Vagina (tissue), 2 donors: ENCODE measurements at places on chromosomes 6 and 20.

- no peak for DNase-seq
Measured at GRCh38 chr20:56893226-56893917, 264.3 kb downstream of the TFAP2C start.

- DNase-seq, result no peak
Measured at GRCh38 chr20:890666-891057, 25.5 kb downstream of the ANGPT4 start.

DNA sequence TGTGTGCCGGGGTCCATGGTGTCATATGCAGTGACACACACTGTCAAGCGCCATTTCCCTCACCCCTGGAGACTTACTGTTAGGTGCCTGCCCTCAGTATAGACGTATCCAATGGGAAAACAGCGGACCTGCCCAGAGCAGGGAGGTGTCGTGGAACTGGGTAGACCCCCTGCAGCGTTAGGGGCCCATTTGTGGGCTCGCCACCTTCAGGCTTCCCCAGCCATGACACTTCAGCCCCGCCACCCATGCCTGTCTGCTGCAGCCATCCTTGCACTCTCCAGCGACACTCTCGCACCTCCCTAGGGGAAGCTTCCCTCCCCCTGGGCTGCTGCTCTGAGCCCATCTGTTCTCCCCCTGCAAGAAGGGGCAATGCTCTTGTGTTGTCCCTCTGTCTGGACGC, 43.2 kb downstream of the STK35 start:
- no peak for DNase-seq

- no peak for DNase-seq
Measured at GRCh38 chr6:44629636-44630035, 242.1 kb downstream of the CDC5L start.

DNA sequence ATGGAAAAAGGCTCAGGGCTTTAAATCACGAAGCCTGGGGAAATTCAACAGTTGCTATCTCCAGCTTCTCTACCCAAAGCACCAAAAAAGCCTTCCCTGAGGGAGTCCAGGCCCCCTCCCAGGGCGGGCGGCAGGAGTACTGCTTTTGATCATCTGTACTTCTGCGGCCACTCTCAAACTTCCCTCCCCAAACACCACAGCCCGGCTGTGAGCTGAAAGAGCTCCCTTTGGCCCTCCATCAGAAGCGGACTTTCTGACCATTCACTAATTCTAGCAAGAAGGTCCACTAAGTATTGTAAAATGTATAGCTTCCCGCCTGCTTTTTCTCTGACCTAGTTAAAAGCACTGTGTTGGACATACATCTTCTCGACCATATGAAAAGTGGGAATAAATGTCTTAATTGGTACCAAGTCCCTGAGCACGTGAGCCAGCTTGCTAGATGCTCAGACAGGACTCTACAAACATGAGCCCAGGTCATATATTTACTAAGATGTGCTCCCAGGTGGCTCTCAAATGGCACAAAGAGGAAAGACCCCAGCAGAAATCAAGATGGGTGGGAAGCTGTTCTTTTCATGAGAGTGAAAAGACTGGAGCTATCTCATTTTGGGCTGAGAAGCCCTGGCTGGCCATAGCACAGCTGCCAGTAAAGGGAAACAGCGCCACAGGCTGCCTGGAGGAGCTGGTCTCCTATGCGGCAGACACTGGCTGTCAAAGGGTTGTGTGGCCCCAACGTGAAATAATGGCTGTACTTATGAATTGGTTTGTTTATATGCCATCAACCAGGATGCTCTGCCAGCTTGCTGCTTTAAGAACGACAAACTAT, 58.6 kb downstream of the GFOD1 start:
- no peak for DNase-seq

- DNase-seq, result no peak
Measured at GRCh38 chr6:79574630-79575225, 37.5 kb upstream of the LCA5 start.

- no peak for DNase-seq
Measured at GRCh38 chr20:53625311-53626129, 31.9 kb upstream of the ZNF217 start.

- DNase-seq, result no peak
Measured at GRCh38 chr6:39891976-39892375, 42.3 kb downstream of the MOCS1 start.

DNA sequence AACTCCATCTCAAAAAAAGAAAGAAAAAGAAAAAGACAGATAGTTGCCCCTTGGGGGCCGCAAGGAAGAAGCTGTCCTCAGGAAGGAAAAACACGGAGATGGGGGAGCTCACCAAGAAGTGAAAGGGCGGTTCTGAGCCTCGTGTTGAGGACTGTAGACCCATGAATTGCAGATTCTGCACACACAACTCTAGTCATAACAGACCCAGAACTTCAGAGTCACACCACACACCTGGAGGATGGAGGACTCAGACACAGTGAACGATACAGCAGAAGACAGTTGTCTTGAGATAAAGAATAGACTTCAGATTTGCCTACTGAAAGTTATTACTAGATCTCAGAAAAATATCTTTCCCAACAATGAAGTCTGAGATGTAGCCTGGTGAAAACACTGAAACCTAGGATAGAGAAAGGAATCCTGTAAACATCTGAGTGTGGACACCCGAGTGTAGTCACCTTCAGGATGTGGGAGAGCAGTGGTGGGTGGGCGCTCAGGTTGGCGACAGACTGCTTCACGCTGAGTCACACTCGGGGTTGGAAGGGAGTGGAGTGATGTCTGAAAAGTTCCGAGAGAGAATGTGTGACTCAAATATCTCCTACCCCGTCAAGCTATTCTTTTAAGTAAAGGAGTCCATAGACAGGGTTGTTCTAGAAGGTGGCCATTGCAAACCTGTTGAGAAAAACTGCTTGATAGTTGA, 88.1 kb downstream of the MAP3K4 start:
- DNase-seq, result no peak

GRCh38 chr6:3337521-3338350, 79.0 kb downstream of the PSMG4 start:
- no peak for DNase-seq

DNA sequence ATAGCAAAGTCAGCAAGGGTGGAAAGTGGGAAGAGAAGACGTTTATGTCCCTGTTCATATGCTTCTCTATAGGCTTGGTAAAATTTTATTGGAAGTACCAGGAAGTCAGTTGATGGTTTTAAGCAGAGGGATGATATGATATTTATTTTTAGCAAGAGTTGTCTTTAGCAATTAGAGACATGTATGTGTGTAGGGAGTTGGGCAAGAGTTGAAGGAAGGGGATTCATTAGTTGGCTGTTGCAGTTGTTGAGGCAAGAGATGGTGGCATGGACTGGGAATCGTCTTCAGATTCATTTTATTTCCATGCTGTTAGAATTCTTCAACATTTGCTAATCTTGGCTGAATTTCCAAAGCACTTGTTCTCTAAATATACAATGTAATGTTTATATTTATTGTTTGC, 85.6 kb downstream of the QKI start:
- no peak for DNase-seq

- DNase-seq, result no peak
Measured at GRCh38 chr6:138206862-138207261, 11.4 kb downstream of the PBOV1 start.

- DNase-seq, result no peak
Measured at GRCh38 chr6:154197196-154197860, 158.3 kb downstream of the OPRM1 start.

- no peak for DNase-seq
Measured at GRCh38 chr20:49669601-49670189, 44.0 kb downstream of the B4GALT5 start.

- DNase-seq, result no peak
Measured at GRCh38 chr20:46903256-46903655, 8.6 kb downstream of the EYA2 start.

DNA sequence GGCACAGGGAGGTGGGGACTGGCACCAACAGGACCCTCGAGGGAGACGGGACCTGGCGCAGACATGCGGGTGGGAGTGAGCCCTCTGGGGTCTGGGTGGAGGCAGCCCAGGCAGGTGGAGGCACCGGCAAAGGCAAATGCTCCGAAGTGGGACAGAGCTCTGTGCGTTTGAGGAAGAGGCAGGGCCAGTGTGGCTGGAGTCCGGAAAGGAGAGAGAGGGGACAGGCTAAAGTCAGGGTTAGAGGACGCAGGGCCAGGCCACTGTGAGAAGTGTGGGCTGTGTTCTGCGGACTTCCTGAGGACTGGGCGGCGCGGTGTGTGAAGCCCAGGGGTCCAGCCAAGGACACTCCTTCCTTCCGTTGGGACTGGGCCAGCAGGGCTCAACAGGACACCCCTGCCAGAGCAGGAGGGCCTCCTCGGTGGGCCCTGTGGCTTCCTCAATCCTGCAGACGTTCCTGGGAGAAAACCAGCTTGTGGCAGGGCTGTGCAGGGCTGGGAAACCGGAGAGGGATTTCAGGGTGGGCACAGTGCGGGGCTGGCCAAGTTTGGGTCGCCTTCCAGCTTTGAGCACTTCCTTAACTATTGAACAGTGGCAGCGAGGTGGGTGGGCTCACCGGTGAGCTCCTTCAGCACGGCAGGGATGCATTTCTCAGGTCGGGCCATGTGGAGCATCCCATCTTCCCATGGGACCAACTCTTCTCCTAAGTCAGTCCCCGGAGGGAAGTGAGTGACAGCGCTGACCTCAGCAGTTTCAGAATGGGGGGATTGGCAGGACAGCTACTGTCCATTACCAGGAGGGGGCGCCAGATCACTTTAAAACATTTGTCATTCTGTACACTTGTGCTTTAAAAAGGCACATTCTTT, 22.5 kb downstream of the MOCS3 start:
- no peak for DNase-seq

- no peak for DNase-seq
Measured at GRCh38 chr6:158619922-158620801, 24.4 kb downstream of the DYNLT1 start.

DNA sequence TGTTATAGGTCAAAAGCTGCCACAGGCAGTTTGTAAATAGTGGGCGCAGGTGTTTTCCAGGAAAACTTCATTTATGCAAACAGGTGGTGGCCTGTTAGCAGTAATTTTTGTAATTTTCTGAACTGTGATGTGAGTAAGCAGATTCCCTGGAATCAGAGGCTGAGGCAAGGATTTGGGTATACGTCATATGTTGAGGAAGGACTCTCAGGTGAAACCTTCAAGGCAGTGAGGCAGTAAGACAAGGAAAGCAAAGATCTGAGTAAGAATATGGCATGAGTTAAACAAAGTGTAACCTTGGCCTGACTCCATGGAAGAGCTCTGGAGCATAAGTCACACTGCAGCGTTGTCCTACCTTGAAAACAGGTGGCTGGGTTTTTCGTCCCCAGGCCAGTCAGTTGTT, 291.1 kb upstream of the BTBD3 start:
- no peak for DNase-seq

- no peak for DNase-seq
Measured at GRCh38 chr6:40583709-40584108, 3.5 kb downstream of the LRFN2 start.

GRCh38 chr6:53316142-53316541, 32.6 kb downstream of the ELOVL5 start:
- DNase-seq, result no peak

DNA sequence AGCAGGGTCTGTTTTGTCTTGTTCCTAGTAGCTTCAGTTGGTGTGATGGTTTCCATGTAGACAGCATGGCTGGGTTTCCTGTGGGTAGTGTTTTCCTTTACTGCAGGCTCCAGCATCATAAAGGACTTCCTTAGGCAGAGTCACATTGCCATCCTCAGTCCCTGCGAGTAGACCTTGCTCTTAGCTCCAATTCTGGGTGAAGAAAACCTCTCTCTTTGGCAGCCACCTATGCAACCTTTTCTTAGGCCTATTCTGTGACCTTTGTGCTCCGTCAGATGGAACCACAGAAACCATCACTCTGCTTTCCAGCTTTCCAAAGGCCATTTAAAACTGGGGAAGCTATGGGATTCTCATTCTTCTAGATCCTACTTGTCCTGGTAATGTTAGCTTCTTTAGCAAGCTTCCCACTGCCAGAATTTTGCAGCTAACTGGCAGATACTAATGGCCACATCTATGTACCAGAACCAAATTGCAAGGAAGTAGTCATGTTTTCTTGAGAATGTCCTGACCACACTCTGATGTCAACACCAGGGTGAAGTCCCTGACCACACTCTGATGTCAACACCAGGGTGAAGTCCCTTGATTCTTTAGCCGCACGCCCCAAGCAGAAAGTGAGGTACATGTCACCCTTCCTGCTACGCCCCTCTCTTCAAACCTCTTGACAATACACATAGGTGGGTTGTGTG, 646.6 kb upstream of the HS3ST5 start:
- no peak for DNase-seq

GRCh38 chr20:5630071-5630470, 120.1 kb upstream of the SHLD1 start:
- no peak for DNase-seq

DNA sequence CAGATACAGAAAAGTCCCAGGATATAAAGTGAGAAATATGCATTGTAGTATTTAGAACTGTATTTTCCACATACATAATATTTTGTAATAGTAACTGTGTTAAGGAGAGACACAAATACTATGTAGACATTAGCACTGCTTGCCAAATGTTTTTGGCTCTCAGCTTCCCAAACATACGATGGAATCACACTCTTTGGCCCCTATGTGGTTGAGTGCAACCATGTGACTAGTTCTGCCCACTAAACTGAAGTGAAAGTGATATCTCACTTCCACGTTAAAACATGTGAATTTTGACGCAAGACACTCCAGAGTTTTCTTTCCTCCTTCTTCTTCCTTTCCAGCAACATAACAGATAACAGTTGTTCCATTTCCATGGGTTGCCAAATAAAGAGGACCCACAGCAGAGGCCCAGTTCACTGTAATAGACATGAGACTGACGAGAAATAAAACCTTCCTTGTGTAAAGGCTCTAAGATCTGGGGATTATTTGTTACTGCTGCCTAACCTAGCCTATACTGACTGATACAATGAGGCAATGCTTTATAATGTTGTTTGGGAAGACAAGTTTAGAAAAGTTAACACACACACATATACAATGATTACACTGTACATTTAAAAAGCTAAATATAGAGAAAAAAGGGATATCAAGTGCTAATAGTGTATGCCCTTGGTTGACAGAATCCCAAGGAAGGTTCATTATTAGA, 97.2 kb downstream of the PTPRT start:
- DNase-seq, result no peak

DNA sequence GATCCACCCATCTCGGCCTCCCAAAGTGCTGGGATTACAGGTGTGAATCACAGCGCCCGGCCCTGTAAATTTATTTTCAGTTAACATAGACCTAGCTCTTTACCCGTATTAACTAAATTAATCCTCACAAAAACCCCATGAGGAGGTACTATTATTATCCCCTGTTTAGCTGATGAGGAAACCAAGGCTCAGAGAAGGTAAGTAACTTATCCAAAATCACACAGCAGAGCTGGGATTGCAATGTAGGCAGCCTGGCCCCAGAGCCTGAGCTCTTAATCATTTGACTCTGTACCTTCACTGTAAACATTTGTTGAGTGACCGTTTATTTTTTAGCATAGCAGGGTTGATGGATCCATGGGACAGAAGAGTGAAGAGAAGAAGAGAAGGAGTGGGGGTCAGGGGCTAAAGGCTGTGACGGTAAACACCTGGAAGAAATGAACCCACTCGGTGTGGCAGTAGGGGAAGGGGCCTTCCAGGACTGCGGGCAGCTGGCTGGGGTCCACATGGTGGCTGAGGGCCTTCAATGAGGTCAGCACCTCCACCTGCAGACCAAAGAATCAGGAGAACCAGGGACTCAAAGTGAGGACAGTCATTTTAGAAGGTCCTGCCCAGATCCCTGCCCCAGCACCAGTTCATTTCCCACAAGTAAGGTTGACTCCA, 35.2 kb downstream of the KIAA1755 start:
- no peak for DNase-seq

- DNase-seq, result no peak
Measured at GRCh38 chr6:15614277-15614676, 48.6 kb downstream of the DTNBP1 start.

GRCh38 chr20:48096957-48097890, 311.9 kb upstream of the SULF2 start:
- DNase-seq, result no peak

GRCh38 chr6:56510984-56511531, 131.6 kb downstream of the DST start:
- no peak for DNase-seq
